ENCODE measurements at places on chromosomes 16 and 17. TPM values are rescaled to one million over a fixed set of nuclear protein-coding genes. Genes with fewer than 3 reads are reported as not detected.

PGAP6 gene
- total RNA-seq: 67.0 TPM

ACE gene
- not detected for total RNA-seq

SMG1 gene
- 17.7 TPM for total RNA-seq

HES7 gene
- total RNA-seq: 0.43 TPM

ZNF469 gene
- total RNA-seq: not detected

HOXB6 gene
- 19.2 TPM for total RNA-seq

DHRS7C gene
- not detected for total RNA-seq

KRT20 gene
- total RNA-seq: not detected

RAMP2 gene
- total RNA-seq: 0.40 TPM

ADAD2 gene
- not detected for total RNA-seq

PPP1R27 gene
- not detected for total RNA-seq

ZNF500 gene
- total RNA-seq: 8.5 TPM

HS3ST6 gene
- not detected for total RNA-seq

RND2 gene
- total RNA-seq: 0.11 TPM

WFDC1 gene
- total RNA-seq: 0.37 TPM

CYLD gene
- 12.7 TPM for total RNA-seq

SDR42E2 gene
- not detected for total RNA-seq

TBC1D3I gene
- total RNA-seq: not detected

KRTAP4-7 gene
- not detected for total RNA-seq

ARL16 gene
- 47.9 TPM for total RNA-seq

TNK1 gene
- 0.24 TPM for total RNA-seq

DNASE1L2 gene
- total RNA-seq: 3.7 TPM

DRC3 gene
- total RNA-seq: 0.47 TPM

TBC1D26 gene
- not detected for total RNA-seq

CLEC3A gene
- total RNA-seq: not detected

PROCA1 gene
- total RNA-seq: 0.80 TPM

RASL10B gene
- 7.6 TPM for total RNA-seq

KRTAP2-3 gene
- 6.2 TPM for total RNA-seq

TELO2 gene
- total RNA-seq: 35.6 TPM

NAGS gene
- 2.6 TPM for total RNA-seq

CYTH1 gene
- 14.0 TPM for total RNA-seq

HBQ1 gene
- total RNA-seq: 3.6 TPM

SSTR5 gene
- not detected for total RNA-seq

FZD2 gene
- 9.7 TPM for total RNA-seq

STH gene
- not detected for total RNA-seq

VASN gene
- total RNA-seq: 3.4 TPM

RMI2 gene
- total RNA-seq: 9.4 TPM

ALDH3A1 gene
- 0.85 TPM for total RNA-seq

PRSS33 gene
- total RNA-seq: not detected

IGFBP4 gene
- 0.14 TPM for total RNA-seq

CEP95 gene
- total RNA-seq: 21.6 TPM

ZSCAN10 gene
- total RNA-seq: not detected

WFIKKN2 gene
- total RNA-seq: not detected

HOXB4 gene
- total RNA-seq: 4.3 TPM
